ENCODE measurements at places on chromosomes 12 and 14.

DNA sequence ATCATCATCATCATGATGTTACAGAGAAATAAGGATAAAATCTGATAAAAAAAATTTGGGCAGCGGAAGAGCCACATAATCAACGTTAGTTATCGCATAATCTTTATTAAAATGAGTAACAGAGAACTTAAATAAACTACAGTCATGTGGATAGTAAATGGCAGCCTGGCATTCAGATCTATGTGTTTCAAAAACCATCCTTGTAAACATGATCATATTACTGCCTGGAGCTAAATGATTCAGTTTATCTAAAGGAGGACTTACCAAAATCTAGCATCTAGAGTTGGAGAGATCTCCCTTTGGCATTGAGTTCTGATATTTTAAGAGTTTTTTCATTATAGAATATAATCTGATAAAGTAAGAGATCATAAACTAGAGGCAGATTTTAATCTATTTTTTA lies 200.1 kb upstream of the MGAT4C start:
- DNase-seq, result no peak

GRCh38 chr14:70804556-70805162 lies 4.7 kb downstream of the MAP3K9 start:
- DNase-seq, result no peak

DNA sequence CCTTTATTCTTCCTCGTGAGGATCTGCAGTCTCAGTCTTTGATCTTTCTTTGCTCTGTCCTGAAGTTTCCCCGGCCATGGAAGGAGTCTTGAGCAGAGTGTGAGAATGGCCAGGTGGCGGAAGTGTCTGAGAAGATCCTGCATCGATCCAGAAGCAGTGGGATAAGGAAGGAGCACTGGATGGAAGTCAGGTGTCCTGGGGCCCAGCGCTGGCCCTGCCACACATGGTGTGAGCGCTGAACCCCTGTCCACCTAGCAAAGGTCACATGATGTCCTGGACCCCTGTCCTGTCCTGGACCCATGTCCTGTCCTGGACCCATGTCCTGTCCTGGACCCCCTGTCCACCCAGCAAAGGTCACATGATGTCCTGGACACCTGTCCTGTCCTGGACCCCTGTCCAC lies 111.8 kb upstream of the MED13L start:
- no peak for DNase-seq

- no peak for DNase-seq
These were observed 18.3 kb upstream of the LYZ start for GRCh38 chr12:69329669-69330428.

GRCh38 chr14:84112589-84112988 lies 1417.4 kb upstream of the FLRT2 start:
- DNase-seq, result no peak

DNA sequence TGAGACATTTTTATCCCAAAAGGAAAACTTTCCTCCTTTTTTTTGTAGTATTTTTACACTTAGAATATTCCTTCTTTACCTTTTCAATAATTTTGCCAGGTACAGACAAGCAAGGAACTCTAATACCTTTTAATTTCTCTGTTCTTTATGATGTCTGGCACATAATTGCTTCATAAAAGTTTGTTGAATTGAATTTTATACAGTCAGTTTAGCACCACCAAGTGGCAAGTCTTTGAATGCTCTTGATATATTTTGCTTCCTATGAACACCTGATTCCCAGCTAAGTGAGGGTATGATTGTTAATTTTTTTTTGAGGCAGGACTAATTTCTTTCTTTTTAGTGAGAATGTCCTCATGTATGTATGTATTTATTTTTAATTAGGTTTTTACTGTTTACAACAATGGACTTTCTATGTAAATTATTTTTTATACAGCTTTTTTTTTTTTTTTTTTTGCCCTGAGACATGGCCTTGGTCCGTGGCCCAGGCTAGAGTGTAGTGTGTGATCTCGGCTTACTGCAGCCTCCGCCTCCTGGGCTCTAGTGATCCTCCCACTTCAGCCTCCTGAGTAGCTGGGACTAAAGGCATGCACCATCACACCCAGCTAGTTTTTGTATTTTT lies 6.9 kb downstream of the TBC1D15 start:
- no peak for DNase-seq

DNA sequence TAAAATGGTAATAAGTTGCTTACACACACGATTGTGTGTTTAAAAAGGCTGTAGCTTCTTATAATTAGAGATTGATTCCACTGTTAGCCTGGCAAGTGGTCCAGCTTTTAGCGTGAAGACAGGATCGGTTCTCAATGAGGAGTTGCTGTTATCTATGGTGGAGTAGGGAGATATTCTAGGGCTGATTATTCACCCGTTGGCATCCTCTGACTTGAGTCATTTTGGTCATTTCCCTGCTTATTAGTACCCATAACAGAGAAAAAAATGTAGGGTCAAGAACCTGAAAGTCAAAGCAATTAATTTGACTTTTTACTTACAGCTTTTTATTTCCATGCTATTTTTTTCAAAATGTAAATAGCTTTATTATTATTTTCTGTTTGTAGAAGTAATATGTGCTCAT lies 76.0 kb downstream of the KCNK13 start:
- no peak for DNase-seq

DNA sequence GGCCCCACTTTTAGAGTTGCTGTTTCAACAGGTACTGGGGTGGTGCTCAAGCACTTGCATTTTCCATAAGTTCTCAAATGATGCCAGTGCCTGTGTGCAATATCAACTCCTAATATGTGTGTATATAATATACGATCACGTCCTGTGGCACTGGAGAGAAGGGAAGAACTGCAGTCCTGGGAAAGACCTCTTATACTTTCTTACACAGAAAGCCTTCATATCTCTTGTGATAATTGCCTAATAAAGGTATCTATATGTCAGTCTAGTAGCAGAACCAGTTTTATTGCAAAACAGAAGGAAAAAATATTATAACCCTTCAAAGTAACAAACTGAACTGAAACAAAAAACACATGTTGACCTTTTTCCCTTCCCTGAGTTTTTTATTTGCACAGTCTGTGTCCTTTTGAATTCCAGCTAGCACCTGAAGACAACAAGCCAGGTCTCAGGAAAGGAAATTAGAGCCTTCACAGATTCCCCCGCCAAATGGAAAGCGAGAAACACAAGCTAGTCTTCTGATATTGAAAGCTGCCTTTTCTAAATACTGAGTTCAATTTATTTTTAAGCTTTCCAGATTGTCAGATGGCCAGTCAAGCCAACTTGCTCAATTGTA lies 44.4 kb downstream of the IGF1 start:
- no peak for DNase-seq

- no peak for DNase-seq
These were observed 40.8 kb upstream of the OASL start for GRCh38 chr12:121079736-121080272.

DNA sequence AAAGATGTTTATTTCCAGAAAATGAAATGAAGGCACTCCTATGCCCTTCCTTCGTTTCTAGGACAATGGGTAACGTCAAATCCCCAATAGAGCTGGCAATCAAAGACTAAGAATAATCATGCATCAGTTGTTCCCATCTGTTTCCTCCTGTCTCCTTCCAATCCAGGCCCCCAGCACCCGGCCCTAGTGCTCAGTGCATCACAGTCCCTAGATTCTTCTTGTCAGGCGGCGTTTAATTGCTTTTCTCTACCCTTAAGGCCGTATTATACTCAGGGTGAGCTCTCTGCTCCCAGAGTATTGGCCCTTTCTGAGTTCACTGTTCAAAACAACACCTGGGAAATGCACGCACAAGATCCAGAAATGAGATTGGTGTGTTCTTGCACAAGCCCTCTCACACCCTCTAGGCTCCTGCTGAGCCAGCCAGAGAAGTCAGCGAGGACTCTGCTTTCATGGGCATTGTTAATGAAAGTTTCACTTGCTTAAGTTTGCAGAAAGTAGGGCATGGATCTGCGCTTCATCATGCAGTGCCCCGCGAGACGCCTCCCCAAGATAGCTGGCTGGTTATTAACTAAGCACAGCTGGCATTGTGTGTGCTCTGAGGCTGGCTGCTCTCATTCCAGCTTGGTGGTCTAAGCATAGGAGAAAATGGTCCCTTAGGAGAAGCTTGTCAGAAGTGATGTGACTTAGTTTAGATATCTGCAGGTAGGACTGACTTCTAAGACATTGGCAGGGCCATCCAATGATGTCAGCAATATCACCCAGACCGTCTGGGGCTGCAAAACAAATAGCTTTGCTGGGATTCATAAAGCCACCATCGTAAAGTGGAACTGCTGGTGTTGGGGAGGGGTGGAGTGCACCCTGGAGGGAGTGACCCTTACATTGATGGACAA lies 28.7 kb downstream of the CRACR2A start:
- no peak for DNase-seq

DNA sequence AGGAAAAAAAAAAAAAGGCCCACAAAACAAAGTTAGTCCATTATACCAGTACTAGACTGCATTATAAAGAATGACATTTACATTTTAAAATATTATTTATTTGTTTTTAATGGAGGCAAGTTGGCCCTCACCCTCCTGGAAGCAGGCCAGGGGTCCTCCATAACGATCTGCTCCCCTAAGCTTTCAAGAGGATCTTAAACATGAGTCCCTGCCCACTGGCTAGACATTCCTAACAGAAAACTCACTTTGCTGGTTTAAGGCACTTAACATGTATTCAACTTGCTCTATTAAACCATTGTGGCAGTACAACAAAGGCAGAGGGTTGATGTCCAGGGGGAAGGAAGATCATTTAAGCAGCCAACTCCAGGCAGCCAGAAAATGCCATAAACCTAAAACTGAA lies 111.4 kb downstream of the STXBP6 start:
- no peak for DNase-seq

- no peak for DNase-seq
These were observed 20.5 kb upstream of the TMCC3 start for GRCh38 chr12:94670898-94671297.

GRCh38 chr14:87349921-87350320 lies 643.1 kb downstream of the GALC start:
- no peak for DNase-seq

DNA sequence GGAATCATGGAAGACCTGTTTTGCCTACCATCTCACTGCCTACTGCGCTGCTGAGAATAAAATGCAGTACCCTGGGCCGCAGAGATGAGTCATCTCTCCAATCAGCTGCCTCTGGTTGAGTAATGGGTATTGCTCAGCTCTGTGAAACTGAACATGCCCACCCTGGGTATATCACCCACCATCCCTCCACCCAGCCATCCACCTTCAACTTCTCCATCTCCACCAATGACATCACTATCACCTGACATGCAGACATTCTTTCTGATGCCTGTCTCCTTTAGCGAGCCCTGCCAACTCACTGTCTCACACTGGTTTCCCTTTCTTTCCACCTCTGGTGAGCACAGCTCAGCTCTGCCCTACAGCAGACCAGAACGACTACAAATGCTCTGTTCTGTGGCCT lies 33.6 kb downstream of the E2F7 start:
- no peak for DNase-seq

DNA sequence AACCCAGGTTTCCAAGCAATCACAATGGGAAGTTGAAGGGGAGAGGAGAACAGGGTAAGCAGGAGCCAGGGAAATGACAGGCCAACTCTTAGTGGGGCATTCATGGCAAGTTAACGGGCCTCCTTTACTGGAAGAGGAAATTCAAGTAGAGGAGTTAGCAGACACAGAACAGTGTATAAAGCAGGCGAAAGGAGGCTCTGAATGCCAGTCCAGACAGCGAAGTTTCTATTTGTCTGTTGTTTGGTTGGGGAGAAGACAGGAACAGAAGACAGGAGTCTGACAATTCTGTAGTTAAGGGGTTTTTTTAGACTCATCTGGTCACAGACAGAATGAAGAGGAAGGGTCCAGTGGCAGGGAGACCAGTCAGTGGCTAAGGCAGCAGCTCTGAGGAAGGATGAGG lies at the start of gene ACSM4:
Gene ACSM4 (plus strand): TSS at position 301 of the 400 bp plus-strand sequence. CDS start 260 bp downstream, outside the sequence.
- DNase-seq, result no peak

All from suprapubic skin (tissue), 4 donors.